ENCODE measurements at places on chromosomes 7 and 10. TPM values are rescaled to one million over a fixed set of nuclear protein-coding genes. Genes with fewer than 3 reads are reported as not detected.
A peak's percentile ranks its signal among the peaks of the same experiment; 100 is the strongest.

DNA sequence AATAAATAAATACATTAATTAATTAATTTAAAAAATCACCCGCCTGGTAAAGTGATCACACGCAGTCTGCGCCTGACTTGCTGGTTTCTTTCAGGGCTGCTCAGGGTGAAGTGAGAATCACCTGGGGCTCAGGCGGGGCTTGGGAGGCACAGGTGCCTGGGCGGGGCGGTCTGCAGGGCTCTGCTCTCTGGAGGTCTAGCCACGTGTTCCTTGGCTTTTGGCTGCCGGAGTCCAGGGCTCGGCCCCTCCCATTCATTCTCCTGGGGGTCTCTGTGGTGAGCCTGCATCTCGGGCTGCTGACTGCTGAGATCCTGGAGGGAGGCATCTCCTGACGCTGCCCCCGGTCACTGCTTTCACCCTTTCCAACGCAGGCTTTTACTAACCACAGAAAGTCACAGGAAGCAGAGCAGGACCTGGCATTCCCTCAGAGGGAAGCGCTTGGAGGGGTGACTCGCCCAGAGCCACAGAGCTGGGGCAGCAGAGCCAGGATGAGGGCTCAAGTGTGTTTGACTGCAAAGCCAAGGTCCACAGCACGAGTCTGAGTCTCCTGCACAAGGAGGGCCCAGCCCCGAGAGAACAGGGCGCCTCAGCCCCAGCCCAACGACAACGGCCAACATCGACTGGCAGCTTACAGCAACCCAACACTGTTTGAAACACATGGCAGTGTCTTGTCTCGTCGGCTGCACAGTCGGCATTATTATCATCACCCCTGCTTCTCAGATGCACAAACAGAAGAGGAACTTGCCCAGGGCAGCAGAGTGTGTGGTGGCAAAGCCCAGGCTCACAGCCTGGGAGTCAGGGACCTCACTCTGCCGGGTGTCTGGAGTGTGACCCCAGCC lies 22.4 kb upstream of the MNX1 start:
- DNase-seq, result no peak

GRCh38 chr7:29488203-29488970 lies 75.2 kb upstream of the PRR15 start:
- DNase-seq, result no peak

DNA sequence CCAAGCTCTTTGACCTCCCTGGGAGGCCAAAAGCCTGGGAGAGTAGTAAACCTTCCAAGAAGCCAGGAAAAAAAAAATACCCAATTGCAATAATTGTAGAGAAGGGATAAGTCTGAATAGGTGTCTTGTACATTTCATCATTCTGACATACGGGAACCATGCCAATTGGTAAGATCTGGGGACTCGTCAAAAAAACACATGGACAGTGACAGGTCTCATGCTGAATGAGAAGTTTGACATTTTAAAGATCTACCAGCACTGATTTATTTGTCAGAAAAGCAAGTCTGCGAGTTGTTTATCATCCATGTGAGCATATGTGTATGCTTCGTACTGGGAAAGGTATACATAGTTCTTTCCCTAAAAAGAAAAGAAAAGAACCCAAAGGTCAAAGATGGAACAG lies 4.1 kb upstream of the ITGA8 start:
- DNase-seq, result no peak

DNA sequence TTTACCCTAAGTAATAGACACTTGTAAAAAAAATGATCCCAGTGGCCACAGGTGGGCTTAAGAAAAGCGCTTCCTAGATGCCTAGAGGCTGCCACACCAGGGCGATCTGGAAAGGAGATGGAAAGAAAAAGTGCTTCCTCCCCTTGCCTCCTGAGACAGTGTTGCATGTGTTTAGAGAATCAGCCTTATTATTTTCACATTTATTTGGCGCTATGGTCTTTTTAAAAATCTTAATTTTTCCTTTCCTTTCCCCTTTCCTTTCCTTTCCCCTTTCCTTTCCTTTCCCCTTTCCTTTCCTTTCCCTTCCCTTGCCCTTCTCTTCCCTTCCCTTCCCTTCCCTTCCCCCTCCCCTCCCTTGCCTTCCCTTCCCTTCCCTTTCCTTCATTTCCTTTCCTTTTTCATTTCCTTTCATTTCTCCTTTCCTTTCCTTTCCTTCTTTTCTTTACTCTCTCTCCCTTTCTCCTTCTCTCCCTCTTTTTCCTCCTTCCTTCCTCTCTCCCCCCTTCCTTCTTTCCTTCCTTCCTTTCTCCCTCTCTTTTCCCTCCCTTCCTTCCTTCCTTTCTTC lies 7.1 kb upstream of the MKX start:
- no peak for DNase-seq

DNA sequence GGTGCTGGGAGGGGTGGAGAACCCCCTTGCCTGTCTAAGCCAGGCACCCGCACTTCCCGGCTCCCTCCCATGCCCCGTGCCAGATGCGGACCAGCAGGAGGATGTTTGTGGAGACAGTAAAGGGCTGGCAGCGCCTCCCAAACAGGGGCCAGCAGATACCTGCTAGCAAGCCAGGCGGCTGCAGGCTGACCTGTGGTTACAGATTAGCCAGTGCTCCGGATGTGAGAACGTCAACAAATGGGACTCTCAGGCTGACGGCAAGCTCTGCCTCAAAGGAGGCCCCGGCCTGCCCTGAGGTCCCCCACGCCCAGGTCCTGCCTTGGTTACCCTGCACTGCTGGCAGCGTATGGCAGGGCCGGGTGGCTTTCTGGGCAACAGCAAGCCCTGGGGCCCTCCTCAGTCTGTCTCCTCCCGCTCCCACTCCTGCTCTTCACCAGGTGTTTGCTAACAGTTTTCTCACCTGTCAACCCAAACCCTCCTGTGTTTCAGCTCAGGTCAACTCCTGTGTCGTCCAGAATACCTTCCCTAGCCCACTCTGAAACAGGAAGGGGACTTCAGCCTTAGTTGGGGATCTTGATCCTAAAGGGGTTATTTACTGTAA lies 85.4 kb downstream of the NEURL1 start:
- DNase-seq, result peak; percentile 89

DNA sequence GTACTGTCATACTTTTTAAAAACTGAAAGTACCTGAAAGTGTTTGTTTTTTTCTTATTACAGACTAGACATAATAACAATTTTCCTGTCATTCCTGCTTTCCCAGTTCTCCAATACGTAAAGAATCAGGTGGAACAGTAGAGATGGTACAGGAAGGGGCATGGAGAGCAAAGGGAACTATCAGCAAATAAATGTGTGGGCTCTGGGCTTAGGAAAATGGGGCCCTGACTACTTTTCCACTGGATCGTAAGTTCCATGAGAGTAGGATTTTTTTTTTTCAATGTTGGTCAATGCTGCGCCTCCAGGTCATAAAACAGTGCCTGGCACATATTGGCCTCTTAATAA lies 15.2 kb upstream of the FAS start:
- no peak for DNase-seq

GRCh38 chr10:96044736-96045135 lies 1.4 kb downstream of the CCNJ start:
- no peak for DNase-seq

GRCh38 chr7:102407910-102408309 lies 11.7 kb downstream of the PRKRIP1 start:
- no peak for DNase-seq

DNA sequence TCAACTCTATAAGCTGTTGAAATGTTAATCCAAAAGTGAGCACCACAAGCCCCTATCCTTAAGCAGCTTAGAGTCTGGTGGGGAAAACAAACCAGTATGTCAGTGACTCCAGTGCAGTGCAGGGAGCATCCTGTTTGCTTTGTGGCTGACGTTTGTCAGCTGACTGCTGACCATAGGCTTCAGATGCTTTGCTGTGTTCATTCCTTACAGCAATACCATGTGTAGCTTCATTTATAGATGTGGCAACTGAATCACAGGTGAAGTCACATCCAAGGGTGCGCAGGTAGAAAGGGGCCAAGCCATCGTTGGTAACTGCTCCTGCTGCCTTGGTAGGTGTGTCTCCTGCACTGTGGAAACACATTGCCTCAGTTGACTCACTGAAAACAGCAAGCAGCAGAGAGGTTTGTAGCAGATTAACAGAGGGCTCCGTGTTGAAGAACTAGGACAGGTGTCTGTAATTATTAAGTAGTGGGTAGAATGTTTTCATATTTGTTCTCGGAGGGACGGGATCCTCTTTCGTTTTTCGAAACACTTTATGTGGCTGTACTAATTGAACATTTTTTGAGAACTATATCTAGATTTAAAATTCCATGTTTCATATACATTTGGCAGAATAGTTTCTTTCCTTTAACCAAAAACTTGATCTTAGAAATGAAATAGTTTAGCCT lies 2.0 kb downstream of the INSIG1 start:
- peak; percentile 17 for DNase-seq

GRCh38 chr7:18210788-18211187 lies 183.1 kb upstream of the PRPS1L1 start:
- DNase-seq, result no peak

DNA sequence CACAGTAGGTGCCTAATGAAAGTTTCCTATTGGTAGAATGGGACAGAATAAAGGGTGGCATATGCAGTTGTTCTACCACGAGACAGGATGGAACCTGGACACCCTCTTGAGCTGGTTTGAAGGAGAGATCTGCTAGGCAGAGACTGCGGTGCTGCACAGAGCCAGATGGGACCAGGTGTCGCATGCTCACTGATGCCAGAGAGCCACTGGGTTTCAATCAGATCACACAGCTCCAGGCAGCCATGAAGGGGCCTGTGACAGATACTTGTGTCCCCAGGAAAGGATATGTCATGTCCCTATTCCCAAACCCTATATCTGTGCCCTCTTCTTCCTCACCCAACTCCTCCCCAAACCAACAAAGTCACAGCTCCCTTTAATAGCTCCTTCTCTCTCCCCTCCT lies 235.7 kb downstream of the PRPF18 start:
- no peak for DNase-seq

GRCh38 chr7:13448243-13448642 lies 541.2 kb downstream of the ETV1 start:
- DNase-seq, result no peak

- peak; percentile 77 for DNase-seq
These were observed 45.6 kb upstream of the SUN1 start for GRCh38 chr7:786472-787255.

DNA sequence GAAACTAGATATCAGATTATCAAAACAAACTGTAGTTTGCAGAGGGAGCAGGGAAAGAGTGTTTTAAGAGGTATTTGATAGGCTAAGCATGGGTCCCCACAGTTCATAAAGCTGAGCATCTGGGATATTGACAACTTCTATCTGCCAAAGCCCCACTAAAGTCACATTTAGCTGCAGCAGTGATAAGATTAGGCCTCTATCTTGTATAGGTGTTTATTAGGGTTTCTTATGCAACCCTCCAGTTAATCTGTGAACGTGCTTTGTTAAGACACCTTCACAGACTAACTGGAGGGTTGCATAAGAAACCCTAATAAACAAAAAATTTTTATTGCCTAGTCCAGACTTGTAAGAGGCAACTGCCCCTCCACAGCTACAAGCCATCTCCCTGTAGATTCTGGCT lies 78.0 kb downstream of the CYP51A1 start:
- DNase-seq, result peak; percentile 46

DNA sequence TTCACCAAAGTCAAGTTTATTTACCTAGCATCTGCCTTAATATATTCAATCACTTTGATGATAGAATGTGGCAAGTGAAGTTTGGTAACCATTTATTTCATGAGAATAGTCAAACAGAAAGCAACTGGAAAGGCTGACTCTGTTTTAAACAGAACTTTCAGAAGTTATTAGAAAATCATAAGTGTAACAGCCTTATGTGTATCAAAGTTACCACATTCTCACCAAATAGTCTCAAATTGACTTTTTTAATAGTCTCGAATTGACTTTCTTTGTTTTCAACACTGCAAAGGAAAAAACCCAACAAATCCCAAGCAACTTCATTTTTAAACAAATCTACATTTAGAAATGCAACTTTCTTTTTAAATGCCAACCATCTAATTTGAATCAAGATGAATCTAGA lies 29.5 kb downstream of the NAMPT start:
- no peak for DNase-seq

- DNase-seq, result no peak
These were observed 10.0 kb upstream of the FGL2 start for GRCh38 chr7:77209479-77210139.

GRCh38 chr7:113840954-113841353 lies 77.9 kb downstream of the PPP1R3A start:
- no peak for DNase-seq

- no peak for DNase-seq
These were observed 71.6 kb upstream of the IMMP2L start for GRCh38 chr7:111633878-111634277.

- no peak for DNase-seq
These were observed 639.7 kb downstream of the AUTS2 start for GRCh38 chr7:70237831-70238575.

DNA sequence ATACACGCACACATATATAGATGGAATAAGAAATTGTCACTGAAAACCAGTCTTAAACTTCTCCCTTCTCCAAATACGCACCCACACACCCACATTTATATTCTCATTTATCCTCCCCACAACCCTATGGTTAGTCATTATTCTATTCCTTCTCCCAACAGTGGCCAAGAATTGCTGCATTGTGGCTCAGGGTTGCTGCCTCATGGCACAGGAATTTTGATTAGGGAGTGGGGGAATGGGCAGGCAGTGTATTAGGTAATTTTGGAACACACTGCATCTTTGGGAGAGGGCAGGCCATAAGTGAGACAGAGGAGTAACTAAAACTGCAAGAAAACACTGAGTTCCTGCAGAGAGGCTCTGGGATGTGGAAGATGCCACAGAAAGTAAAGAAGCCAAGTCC lies 35.7 kb downstream of the NAPEPLD start:
- DNase-seq, result no peak

DNA sequence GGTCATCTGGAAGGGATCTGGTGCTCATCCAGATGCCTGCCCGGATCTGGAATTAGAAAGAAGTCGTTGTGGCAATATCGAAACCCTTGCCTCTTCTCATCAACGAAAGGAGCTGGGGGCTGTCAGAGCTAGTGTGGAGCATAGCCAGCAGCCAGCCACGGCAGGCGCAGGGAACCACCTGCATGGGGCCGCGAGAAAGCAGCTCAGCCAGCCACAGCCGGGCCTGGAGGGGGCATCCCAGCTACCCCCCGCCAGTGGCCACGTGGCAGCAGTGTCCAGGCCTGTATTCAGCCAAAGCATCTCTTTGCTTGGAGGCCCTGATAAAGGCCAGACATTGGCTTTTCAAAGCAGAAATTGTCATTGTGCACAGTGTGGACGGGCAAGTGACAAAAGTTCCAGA lies 19.1 kb downstream of the GPR26 start:
- no peak for DNase-seq

- no peak for DNase-seq
These were observed 681.3 kb downstream of the TNS3 start for GRCh38 chr7:46900312-46901263.

The VSIR gene
- 49.6 TPM for polyA plus RNA-seq

The HOXA4 gene
- polyA plus RNA-seq, result 2.4 TPM

The CHN2 gene
- 124 TPM for polyA plus RNA-seq

The TFR2 gene
- 1.2 TPM for polyA plus RNA-seq

The DNAJC1 gene
- 20.6 TPM for polyA plus RNA-seq

The KLF14 gene
- polyA plus RNA-seq, result not detected

The TMEM270 gene
- not detected for polyA plus RNA-seq

The COX15 gene
- 47.7 TPM for polyA plus RNA-seq

The THSD7A gene
- polyA plus RNA-seq, result not detected

The ASZ1 gene
- not detected for polyA plus RNA-seq

The TNPO3 gene
- 15.4 TPM for polyA plus RNA-seq

The SYT15 gene
- not detected for polyA plus RNA-seq

Data from small intestine (tissue), 16 donors.